ENCODE measurements at places on chromosomes 16 and 17.

DNA sequence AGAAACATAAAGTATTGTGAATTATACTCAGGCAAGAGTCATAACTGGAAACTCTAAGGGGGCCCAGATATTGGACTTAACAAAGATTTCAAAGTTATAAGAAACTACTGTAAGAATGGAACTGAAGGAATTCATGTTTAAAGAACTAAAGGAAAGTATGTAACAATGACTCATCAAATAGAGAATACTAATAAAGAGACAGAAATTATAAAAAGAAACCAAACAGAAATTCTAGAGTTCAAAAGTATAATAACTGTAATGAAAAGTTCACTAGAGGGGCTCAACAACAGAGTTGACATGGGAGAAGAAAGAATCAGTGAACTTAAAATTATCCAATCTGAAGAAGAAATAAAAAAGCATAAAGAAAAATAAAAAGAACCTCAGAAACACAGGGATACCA lies 55.4 kb downstream of the ADCY9 start:
- DNase-seq, result no peak
- no peaks in the 10 kb centered on the region for H3K27me3 ChIP-seq
- peaks cover 20% of the 10 kb centered on the region for H3K4me1 ChIP-seq
- H3K4me3 ChIP-seq, result no peak overlapping the region
- no peaks in the 10 kb centered on the region for H3K36me3 ChIP-seq

- DNase-seq, result no peak
- H3K27me3 ChIP-seq, result no peaks in the 10 kb centered on the region
- no peak overlapping the region for H3K4me3 ChIP-seq
- no peak overlapping the region for H3K27ac ChIP-seq
- no peaks in the 10 kb centered on the region for H3K4me1 ChIP-seq
Measured at GRCh38 chr16:86181526-86181925, 282.6 kb downstream of the IRF8 start.

DNA sequence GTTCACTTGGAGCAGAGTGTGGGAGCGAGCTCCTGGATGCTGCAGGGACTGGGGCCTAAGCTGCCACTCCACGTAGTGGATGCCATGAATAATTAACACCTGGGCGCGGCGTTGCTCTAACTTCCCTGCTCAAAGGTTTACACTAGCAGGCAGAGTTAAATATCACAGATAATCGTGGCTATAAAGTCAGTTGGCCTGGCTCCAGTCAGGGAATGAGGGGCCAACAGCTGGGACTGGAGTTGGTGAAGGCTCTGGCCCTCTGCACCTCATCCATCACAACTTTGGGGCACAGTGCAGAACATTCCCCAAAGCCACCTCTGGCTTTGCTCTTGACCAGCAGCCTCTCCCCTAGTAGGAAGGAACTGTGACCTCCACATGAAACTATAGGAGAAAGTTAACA lies 10.9 kb downstream of the HOXB4 start:
- H3K4me1 ChIP-seq, result no peaks in the 10 kb centered on the region
- DNase-seq, result no peak
- no peak overlapping the region for H3K27ac ChIP-seq

DNA sequence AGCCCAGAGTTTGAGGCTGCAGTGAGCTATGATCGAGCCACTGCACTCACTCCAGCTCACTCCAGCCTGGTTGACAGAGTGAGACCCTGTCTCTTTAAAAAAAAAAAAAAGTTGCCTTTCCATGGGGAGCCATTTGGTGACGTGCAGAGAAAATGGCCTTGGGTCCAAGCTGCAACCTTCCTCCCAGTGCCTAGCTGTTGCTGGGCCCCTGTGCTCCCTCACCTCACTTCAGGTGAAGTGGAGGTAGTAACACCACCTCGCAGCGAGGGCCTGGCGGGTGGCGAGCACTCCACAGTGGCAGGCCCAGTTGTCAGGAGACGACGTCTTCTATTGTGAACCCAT lies 17.4 kb downstream of the SYT17 start:
- no peaks in the 10 kb centered on the region for H3K4me1 ChIP-seq
- no peak overlapping the region for H3K27ac ChIP-seq
- H3K27me3 ChIP-seq, result no peaks in the 10 kb centered on the region

DNA sequence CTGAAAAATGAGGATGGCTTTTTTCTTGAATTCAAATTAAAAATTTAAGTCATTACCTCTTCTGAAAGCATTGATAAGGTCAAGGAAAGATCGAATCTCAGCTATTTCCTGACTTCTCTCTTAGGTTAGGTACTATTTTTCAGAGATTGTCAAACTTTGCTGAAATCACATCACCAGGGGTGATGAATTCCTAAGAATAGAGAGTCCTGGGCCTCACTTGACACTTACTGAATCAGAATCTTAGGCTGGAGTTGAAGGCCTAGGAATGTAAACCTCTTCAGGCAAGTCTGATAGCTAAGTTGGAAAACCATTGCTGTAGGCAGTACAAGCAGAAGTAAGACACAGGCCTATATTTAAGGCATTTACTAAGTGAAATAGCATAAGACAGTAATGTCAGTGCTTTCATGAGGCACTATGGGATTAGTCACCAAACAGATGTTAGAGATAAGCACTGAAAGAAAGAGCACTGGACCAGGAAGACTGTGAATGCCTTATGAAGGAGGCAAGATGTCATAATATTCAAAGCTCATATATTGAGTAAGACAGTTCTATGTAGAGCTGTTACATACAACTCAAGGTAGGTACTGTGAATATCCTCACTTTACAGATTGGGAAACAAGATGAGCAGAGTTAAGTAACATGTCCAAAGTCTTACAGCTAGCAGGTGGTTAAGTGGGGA lies 21.5 kb downstream of the DCAF7 start:
- no peak overlapping the region for H3K4me3 ChIP-seq
- no peaks in the 10 kb centered on the region for H3K27me3 ChIP-seq
- DNase-seq, result no peak
- no peaks in the 10 kb centered on the region for H3K36me3 ChIP-seq

GRCh38 chr17:66579556-66579955 lies 255.4 kb upstream of the CACNG5 start:
- no peak overlapping the region for H3K4me3 ChIP-seq
- no peaks in the 10 kb centered on the region for H3K36me3 ChIP-seq
- H3K4me1 ChIP-seq, result no peaks in the 10 kb centered on the region
- H3K27ac ChIP-seq, result no peak overlapping the region

DNA sequence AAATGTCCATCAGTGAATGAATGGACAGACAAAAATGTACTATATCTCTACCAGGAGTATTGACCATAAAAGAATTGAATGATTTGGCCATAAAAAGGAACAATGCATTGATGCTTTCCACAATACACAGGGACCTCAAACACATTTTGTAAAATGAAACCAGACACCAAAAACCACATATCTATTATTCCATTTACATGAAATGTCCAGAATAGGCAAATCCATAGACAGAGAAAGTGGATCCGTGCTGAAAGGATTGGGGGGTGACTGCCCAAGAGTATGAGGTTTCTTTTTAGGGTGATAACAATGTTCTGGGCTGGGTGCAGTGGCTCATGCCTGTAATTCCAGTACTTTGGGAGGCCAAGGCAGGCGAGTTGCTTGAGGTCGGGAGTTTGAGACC lies 6.9 kb upstream of the LITAF start:
- no peaks in the 10 kb centered on the region for H3K27me3 ChIP-seq
- H3K4me3 ChIP-seq, result no peak overlapping the region
- H3K27ac ChIP-seq, result no peak overlapping the region
- no peak for DNase-seq
